Aorta (tissue), 5 donors: ENCODE measurements at places on chromosomes 13 and 19.

GRCh38 chr19:5147978-5148793 lies 179.3 kb downstream of the KDM4B start:
- no peak overlapping the region for H3K27ac ChIP-seq
- no peaks in the 10 kb centered on the region for H3K4me1 ChIP-seq
- H3K27me3 ChIP-seq: no peaks in the 10 kb centered on the region
- peaks cover 3% of the 10 kb centered on the region for H3K36me3 ChIP-seq

DNA sequence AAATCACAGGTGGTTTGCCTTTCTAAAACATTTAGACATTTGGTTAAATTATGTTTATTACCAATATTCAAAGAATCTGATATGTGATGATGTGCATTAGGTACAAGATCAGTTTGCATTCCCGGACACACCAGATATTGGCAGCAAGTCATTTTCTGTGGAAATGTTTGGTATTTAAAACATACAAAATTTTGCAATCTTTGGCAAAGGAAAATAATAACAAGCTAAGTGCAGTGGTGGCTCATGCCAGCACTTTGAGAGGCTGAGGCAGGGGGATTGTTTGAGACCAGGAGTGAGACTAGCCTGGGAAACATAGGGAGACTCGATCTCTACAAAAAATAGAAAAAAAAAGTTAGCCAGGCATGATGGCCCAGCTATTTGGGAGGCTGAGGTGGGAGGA lies 29.1 kb upstream of the TSC22D1 start:
- no peak for DNase-seq
- H3K27ac ChIP-seq: no peak overlapping the region
- no peak overlapping the region for H3K4me3 ChIP-seq
- no peaks in the 10 kb centered on the region for H3K4me1 ChIP-seq
- H3K27me3 ChIP-seq: no peaks in the 10 kb centered on the region

- H3K27ac ChIP-seq: no peak overlapping the region
- no peaks in the 10 kb centered on the region for H3K36me3 ChIP-seq
- H3K4me3 ChIP-seq: no peak overlapping the region
- H3K4me1 ChIP-seq: no peaks in the 10 kb centered on the region
- no peaks in the 10 kb centered on the region for H3K27me3 ChIP-seq
Observed at GRCh38 chr13:83549671-83550070, 332.6 kb downstream of the SLITRK1 start.

DNA sequence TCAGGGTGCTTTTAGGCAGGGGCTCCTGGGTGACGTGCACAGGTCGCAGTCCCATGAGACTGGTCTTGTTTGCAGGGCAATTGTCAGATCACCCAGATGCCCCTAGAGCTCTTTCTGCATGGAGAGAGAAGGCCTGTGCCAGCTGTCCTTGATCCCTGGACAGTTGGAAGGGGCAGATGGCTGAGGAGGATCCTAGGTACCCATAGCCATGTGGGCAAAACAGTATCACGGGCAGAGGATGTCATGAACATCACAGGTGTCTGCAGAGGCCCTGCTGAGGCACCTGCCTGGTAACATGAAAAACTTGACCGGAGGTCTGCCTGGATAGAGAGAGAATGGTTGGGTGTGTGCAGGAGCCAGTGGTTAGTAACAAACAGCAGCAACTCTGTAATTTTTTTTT lies 99.3 kb downstream of the ZNF536 start:
- no peak overlapping the region for H3K4me3 ChIP-seq
- no peaks in the 10 kb centered on the region for H3K36me3 ChIP-seq

GRCh38 chr19:2362970-2363300 lies 2.9 kb downstream of the TMPRSS9 start:
- no peak overlapping the region for H3K27ac ChIP-seq

- no peak for DNase-seq
- H3K36me3 ChIP-seq: no peaks in the 10 kb centered on the region
- H3K4me3 ChIP-seq: no peak overlapping the region
- H3K4me1 ChIP-seq: no peaks in the 10 kb centered on the region
Observed at GRCh38 chr19:45934551-45935230, 20.1 kb upstream of the NANOS2 start.

DNA sequence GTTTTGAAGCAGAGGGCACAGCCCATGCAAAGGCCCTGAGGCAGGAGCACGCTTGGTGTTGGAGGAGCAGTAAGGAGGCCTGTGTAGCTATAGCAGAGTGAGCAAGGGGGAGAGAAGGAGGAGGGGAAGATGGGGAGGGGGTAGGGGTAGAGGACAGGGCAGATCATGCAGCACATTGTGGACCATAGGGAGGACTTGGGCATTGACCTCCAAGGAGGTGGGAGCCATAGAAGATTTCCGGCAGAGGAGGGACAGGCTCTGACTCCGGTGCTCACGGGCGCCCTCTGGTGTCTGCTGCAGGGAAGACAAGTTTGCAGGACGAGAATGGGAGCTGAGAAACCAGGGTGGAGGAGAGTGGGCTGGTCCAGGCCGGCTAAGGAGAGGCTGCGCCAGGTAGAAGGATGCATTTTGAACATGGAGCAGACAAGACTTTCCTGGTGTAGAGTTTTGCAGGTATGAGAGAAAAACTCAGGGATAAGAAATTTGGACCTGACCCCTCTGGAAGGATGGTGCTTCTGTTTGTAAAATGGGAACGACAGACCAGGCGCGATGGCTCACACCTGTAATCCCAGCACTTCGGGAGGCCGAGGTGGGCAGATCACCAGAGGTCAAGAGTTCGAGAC lies 13.7 kb upstream of the CREB3L3 start:
- no peaks in the 10 kb centered on the region for H3K4me1 ChIP-seq
- H3K36me3 ChIP-seq: no peaks in the 10 kb centered on the region
- peak; percentile 94 for DNase-seq
- H3K4me3 ChIP-seq: no peak overlapping the region

DNA sequence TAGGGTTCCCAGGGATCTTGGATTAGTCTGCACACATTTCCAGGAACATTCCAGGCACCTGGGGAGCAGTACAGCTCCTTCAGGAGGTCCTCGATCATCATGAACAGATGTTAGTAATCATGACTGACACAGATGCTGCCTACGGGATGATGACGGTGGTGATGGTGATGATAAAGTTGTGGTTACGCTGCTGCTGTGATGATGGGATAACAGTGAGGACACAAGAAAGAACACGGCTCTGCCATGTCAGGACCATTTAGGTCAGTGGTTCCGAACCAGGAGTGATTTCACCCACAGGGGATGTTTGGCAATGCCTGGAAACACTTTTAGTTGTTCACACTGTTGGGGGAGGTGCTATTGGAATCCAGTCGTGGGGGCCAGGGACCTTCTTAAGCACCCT lies 1193.0 kb downstream of the UQCRFS1 start:
- H3K4me1 ChIP-seq: no peaks in the 10 kb centered on the region
- no peaks in the 10 kb centered on the region for H3K27me3 ChIP-seq
- no peaks in the 10 kb centered on the region for H3K36me3 ChIP-seq
